ENCODE measurements at places on chromosomes 13 and 19. TPM values are rescaled to one million over a fixed set of nuclear protein-coding genes. Genes with fewer than 3 reads are reported as not detected.

- DNase-seq = peak; percentile 32
Observed at GRCh38 chr13:72109863-72110262, 242.9 kb upstream of the DACH1 start.

DNA sequence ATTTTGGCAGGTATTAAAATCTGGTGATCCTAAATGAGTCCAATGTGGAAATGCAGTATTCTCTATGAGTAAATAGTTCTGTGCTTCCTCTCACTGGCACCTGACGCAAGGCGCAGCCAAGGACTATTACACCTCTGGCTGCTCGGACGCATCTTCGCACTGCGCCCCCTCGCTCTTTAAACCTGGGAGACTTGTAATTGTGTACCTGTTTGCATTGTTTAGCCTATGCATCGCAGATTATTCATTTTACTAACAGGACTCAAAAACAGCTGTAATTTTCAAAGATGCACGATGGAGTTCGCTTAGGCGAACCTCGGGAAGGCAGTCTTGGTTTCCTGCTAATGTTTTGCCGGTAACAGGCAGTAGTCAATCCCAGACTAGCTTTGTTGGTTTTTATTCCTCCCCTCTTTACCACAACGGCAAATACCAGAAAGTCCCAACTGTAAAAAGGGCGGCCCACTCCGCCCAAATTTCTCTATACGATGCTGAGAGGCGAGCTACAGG lies 113.2 kb downstream of the KCNRG start:
- no peak for DNase-seq

GRCh38 chr13:91836553-91836952 lies 438.1 kb downstream of the GPC5 start:
- no peak for DNase-seq

DNA sequence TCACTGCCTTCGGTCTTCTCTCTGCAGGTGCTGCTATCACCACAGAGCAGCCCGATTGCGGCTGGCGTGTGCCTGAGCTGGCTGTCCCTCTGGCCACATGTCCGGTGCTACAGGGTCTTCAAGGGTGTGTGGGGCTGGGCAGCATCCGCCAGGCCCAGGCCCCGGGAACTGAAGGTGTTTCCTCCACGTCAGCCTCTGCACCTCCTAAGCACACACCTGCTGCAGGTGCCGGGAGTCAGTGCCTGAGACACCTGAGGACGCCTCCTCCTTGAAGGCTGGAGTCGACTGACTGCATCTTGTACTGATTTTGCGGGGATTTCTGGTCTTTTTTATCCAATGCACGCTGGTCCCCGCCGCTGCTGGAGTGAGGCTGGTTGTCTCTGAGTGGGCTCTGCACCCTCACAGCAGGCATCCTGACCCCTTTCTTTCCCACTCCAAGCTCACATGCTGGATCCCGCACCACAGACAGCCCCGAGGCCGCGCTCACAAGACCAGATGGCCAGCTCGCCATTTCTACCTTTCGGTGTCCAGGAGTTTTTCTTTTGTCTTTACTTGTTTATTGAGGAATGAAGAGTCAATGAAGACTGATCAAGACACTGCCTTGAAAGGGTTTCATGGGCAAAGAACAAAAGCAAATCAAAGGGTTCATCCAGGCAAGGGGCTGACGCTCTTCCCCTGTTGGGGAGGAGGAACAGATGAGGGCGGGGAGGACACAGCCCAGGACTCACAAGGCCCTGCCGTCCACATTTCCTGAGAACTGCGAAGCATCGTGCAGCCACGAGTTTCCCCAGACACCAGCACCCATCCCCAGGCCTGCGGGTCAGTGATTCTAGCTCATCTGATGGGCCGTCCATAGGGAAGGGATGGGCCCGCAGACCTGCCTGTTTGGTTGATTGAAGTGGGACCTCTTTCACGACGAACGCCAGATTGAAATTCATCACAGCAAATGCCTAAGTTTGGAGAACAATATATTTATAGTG lies 203.8 kb upstream of the SOX1 start:
- no peak for DNase-seq

DNA sequence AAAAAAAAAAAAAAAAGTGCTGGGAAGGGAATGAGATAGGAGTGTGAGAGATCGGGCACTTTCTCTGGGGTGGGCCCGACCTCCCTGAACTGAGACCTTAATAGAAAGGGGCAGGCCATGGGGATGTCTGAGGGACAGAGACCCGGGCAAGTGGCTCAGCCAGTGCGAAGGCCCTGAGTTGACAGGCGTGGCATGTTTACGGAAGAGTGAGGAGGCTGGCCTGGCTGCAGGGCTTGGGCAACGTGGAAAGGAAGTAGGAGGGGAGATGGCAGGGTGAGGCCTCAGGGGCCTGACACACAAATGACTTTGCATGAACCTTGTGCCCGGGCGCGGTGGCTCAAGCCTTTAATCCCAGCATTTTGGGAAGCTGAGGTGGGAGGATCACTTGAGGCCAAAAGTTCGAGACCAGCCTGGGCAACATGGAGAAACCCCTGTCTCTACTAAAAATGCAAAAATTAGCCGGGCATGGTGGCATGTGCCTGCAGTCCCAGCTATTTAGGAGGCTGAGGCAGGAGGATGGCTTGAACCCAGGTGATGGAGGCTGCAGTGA lies 13.9 kb downstream of the FCHO1 start:
- DNase-seq = no peak

GRCh38 chr19:55176076-55176475 lies 4.0 kb downstream of the SYT5 start:
- no peak for DNase-seq

GRCh38 chr19:5683177-5683886 lies 2.5 kb downstream of the HSD11B1L start:
- no peak for DNase-seq

DNA sequence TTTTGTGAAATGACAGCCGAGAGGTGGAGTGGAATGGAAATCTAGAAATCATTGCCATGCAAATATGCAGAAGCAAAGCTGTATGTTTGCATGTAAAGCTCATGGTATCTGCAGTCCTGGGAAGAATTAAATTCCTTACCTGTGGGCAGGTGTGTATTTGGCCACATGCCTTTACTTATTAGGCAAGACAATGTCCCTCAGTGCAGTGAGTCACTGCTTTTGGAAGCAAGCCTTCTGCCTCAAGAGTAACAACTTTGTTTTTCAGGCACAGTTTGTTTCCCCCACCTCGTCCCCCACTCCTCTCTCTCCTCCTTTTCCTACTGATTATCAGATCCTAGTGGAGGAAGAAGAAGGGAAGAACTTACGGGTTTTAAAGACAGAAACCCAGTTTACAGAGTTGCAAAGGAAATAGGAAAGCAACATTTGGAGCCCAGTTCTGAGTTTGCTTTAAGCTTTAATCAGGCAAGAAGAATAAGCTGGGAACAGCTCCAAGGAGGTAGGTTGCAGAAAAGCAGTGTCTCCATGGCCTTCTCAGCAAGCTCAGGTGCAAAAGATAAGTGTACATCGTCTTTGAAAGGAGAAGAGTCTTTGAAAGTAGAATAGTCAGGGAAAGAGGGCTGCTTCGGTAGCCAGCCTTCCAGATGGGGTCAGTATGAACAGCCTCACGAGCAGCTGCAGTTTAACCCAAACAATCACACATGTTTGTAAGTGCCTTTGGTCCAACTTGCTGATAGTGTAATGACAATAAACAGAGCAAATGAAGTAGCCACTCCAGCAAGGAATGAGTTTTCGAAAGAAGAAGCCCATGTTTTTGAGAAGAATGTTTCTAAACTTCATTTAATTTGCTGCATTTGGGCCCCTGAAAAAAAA lies 190.1 kb downstream of the KLF5 start:
- no peak for DNase-seq

GRCh38 chr13:49527123-49527522 lies 31.4 kb downstream of the PHF11 start:
- no peak for DNase-seq

DNA sequence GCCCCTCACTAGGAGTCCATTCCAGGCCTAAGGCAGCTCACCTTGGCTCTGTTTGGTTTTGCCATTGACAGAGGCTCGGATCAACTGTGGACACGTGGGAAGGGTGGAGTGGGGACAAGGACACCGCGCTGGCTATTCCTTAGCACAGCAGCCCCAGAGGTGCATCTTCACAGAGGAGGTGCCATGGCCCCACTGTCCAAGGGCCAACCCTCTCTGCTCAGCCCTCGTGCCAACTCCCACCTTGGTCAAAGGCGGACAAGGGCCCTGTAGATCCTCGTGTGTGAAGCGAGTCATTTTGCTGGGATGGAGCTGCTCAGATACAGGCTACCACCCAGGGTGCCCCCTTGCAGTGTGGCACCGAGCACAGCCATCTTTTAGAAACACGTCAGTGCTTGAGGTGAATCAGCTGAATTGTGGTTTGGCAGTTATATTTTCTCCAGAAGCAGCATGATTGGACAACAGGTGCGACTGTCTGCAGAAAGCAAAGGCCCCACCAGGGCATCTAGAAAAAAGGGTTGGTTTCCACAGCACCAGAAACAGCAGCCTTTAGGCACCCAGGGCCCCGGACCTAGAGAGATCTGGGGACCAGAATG lies 192.1 kb upstream of the GPR12 start:
- peak; percentile 61 for DNase-seq

Gene NPHS1
- not detected for total RNA-seq

Gene ZNF234
- total RNA-seq = 13.2 TPM

Gene MTUS2
- not detected for total RNA-seq

Gene ELANE
- total RNA-seq = not detected

Gene ODAD3
- 1.5 TPM for total RNA-seq

Gene ANGPTL8
- total RNA-seq = not detected

Gene ADGRE1
- total RNA-seq = 1.1 TPM

Measured in A172 (cell line).